HepG2 (cell line): ENCODE measurements at places on chromosomes 12 and 14.

DNA sequence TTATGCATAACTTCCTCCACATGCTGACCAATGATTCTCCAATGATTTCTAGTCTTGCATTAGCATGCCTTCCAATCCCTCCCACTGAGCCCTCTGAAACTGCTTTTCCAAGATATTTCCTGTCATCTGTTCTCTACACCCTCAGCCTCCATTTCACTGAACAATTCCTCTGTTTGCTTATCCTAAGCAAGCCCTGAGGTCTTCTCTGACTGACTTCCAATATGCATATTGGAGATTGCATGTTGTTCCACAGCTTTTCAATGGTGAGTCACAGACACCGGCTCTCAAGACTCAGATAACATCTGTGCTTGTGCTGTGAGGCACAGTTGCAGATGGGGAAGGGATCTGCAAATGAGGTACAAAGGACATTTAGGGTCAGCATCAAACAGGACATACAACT, 141.0 kb downstream of the SLC16A7 start:
- DNase-seq, result no peak

GRCh38 chr12:55705782-55706402, 1.8 kb downstream of the ITGA7 start:
- DNase-seq, result no peak

DNA sequence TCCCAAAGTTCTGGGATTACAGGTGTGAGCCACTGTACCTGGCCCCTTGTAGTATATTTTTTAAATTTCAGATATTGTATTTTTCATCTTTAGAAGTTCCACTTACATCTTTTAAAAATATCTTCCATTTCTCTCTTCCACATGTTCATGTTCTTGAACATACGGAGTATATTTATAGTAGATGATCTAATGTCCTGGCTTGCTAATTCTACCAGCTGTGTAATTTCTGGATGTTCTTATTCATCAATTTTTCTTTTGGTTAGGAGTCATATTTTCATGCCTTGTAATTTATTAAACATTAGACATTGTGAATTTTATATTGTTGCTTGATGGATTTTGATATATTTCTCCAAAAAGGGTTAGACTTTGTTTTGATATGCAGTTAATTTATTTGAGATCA, 30.8 kb downstream of the NTN4 start:
- DNase-seq, result no peak

DNA sequence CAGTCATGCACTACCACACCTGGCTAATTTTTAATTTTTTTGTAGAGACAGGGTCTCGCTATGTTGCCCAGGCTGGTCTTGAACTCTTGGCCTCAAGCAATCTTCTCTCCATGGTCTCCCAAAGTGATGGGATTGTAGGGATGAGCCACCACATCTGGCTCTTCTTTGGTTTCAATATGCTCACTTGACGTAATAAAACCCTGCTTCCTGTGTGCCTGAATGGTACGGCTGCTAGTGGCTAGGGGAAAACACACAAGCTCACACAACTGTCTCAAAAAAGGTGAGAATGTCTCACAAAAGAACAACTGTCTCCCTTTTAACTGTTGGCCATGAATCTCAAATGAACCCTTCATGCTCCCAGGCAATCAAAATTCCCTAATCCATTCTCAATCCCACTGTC, 15.0 kb downstream of the C1S start:
- no peak for DNase-seq

DNA sequence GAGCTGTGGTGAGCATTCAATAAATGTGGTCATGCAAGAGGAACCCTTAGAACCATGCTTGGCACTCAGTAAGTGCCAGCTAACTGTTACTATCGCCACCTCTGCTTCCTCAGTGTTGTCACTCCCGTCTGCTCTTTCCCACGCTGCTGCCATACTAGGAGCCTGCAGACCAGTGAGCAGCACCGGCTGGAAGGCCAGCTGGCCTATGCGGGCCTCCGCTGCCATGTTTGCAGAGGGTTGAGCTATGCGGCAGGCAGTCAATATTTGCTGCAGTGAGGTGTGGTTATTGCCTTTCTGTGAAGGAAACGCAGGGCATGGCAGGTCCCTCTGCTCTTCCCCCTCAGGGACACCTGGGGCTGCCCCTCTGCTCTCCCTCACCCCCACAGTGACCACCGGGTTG, 13.0 kb downstream of the KMT5A start:
- DNase-seq, result no peak

- no peak for DNase-seq
Observed at GRCh38 chr14:74735125-74735524, 22.2 kb downstream of the FCF1 start.

- peak; percentile 32 for DNase-seq
Observed at GRCh38 chr12:106551410-106551809, 31.4 kb upstream of the RFX4 start.

GRCh38 chr12:7047306-7047705, 13.2 kb upstream of the C1S start:
- no peak for DNase-seq

GRCh38 chr12:90977224-90977623, 22.2 kb upstream of the CCER1 start:
- no peak for DNase-seq

DNA sequence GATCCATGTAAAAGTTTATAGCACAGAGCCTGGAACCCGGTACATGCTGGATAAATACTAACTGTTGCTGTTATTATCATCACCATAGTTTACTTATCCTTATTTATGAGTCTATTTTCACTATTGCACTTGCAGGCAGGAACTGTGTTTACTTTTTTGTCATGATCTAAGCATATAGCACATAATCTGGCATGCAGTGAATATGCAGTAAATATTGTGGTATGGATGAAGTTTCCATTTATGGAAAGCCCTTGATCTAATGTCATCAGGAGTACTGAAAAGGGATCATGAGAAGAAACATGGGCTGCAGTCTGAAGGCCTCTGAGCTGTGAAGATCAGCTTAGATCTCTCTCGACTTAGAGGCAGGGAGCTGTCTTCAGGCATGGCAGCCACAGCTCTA, 91.6 kb downstream of the KCNK13 start:
- no peak for DNase-seq

DNA sequence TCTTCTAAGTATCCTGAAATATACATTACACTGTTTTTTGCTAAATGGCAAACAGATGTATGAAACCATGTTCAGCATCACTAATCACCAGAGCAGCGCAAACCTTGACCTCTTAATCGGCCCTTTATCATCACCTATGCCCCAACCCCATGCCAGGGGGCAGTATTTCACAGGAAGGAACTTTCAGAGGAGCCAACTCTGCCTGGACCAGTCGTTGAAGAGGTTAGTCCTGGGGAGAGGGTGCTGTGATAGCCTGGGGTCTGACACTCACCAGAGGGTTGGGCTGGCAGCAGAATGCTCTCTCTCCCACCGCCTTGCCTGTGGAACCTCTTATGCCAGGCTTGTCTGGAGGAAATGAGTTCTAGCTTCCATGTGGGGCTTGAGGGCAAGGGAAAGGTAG, 411.7 kb downstream of the TMEM117 start:
- no peak for DNase-seq

GRCh38 chr14:69244946-69245345, 15.0 kb upstream of the GALNT16 start:
- DNase-seq, result no peak

DNA sequence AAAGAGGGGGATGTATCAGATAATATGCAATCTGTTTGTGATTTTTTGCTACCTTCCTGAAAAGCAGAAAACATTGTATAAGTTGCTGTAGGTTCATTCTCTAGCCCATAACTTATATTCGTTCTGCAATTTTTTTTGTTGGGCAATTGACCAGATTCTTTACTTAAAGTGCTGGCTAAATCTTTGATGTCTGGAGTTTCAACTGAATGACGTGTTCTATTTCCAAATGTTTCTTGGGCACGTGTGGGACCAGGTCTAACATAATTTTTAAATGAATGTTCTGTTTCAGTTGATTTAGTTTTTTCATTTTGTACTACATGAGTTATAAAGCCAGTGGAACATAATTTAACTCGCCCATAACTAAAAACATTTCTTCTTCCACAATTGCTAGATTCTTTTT, 3.8 kb downstream of the MLH3 start:
- no peak for DNase-seq

DNA sequence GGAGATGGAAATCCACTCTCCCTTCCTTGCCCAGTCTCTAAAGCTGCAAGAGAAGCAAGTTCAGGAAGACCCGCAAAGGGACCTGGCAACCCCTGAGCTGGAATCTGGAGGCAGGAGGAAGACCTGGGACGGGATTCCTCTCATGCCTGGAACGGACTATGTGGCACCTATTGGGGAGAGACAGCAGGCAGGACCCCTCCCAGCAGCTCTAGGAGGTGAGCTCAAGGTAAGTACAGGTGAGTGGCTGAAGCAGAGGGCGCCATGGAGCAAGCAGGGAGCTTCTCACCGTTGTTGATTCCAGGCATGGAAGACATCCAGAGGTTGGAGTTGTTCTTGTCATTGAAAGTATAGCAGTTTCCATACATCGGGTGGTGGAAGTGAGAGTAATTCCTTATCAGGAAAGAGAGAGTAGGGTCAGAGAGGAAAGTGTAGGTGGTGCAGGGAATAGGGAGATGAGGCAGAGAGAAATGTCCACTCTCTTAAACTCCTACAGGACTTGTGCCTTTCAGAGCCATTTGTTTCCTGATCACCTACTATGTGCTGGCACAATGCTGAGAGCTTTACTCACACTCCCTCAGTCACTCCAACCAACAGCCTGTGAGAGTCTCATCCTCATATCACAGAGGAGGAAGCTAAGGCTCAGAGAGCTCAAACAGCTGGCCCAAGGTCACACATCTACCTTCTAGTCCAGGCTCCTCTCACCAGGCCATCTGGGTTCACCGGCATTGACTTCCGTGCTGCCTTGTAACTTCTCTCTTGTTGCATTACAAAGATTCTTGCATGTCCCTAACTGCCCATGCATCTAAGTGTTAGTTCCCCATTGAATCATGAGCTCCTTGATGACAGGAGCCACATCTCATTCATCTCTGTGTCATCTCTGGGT, 13.9 kb upstream of the TNFRSF1A start:
- DNase-seq, result no peak
